ENCODE measurements at places on chromosomes 16 and 17.

GRCh38 chr17:2083613-2084035, 28.7 kb downstream of the HIC1 start:
- no peak for DNase-seq

GRCh38 chr17:78781104-78781892, 775 bp downstream of the CYTH1 start:
- no peak for DNase-seq

DNA sequence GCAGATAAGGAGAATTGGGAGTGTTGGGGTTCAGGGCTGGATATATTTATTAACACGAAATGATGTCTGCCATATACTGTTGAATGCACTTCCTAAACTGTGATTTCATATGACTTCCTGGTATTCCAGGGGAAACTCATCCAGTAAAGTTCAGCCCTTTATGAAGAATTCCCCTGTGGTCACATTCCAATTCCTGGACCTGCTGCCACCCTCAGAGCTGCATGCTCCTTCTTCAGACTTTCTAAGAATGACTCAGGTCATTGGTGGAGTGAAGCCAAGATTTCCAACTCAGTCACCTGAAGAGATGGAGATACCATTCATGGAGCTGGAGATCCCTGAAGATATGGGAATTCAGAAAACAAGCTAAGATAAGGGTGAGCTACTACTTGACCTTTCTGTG, 114.2 kb upstream of the TMEM97 start:
- DNase-seq = no peak

DNA sequence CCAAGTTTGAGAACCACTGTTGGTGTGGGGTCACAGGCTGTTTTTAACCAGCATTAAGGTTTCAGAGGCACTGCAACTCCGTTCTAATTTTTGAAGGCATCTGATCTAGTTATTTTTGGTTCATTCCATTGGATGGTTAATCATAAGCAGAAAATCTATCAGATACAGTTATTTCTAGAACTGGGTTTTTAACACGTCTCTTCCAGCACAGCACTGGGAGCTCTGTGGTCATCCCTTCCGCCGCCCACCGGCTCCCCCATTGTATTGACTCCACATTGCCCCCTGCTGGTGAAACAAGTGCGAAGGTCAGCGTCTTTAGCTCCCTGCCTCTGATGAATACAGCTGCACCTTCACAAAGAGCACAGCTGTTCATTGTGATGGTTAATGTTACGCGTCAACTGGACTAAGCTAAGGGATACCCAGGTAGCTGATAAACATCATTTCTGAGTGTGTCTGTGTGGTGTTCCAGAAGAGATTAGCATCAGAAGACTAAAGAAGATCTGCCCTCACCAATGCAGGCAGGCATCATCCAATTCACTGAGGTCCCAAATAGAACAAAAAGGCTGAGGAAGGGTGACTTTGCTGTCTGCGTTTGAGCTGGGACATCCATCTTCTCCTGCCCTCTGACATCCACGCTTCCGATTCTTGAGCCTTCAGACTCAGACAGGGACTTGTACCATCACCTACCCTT, 8.5 kb downstream of the CCL18 start:
- DNase-seq = no peak

- DNase-seq = no peak
Observed at GRCh38 chr17:17001874-17002520, 30.1 kb upstream of the TNFRSF13B start.

DNA sequence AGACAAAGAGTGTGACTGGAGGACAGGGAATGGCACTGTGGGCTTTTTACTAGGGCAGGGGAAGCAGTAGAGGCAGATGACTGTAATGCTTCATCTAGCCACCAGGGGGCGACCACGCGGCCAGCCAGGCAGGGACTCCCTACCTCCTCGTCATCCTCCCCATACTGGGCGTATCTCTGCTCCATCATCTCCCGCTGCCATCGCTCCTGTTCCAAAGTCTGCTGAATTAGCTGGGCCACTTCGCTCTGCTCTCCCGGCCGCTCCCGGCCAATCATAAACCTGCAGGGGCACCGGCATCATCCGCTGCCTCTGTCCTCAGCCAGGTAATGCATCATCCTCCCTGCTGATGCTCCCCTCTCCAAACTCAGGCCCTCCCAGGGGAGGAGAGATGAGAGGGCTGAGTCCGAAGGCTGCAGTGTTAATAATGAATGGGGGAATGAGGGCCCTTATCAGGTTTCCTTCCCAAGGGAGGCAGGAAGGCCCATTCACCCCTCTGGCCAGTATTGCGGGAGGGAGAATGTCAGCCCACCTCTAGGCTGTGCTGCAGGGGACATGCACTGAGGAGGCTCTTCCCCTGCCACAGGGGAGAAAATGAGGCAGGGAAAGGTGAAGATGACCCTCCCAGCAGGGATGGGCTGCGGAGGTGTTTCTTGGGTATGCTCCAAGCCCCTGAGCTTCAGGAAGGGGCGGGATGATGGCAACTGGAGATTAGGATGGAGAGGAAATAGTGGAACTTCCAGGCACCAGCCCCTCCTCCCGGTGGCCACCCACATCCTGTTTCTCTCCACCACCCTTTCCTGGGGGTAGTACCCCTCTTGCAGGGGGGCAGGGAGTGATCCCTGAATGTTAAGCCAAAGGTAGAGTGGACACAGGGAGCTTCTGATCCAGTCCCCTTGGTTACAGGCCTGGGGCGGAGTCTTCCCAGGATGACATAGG, 10.3 kb upstream of the SAMD14 start:
- no peak for DNase-seq

GRCh38 chr17:50018909-50019308, 23.9 kb upstream of the DLX3 start:
- no peak for DNase-seq

DNA sequence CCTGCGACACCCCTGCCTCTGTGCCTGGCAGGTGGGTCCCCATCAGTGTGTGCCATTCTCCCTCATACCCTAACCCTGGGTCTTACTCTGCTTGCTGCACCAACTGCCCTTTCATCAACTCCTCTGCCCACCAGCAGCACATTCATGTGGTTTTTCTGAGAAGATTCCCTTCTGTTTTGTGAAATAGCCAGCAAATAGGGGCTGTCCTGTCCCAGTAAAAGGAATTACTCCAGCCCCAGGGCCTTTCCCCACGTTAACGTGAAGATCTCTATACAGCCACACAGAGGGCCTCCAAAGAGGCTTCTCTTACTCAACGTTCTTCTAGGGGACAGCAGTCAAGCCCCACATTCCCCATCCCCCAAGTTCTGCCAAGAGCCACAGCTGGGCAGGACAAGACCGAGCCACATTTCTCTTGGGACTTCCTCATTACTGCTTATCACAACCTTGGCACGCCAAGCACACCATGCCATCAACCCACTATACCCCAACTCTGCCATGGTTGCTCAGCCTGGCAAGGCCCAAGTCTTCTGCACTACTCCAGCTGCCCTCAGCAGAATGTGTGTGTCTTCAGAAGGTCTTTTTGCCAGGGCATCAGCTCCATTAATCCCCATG, 18.7 kb upstream of the CCL2 start:
- no peak for DNase-seq

DNA sequence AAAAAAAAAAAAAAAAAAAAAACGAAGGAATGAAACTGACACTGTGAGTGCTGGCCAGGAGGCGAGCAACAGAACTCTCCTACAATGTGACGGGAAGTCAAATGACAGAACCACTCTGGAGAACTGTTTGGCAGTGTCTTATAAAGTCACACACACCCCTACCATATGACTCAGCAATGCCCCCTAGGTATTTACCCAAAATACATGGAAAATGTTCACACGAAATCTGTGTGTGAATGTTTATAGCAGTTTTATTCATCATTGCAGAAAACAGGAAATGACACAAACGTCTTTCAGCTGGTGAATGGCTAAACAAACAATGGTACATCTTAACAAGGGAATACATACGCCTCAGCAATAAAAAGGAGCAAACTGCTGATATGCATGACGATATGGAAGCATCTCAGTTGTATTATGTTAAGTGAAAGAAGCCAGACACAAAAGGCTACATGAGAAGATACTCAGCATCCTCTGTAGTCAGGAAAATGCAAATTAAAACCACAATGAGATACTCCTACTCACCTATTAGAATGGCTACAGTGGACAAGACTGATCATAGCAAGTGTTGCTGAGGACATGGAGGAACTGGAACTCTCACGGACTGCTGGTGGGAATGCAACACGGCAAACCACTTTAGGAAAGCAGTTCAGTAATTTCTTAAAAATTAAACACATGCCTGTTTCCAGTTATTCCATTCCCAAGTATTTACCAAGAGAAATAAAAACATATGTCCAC, 74.7 kb downstream of the TBC1D16 start:
- no peak for DNase-seq

- no peak for DNase-seq
Observed at GRCh38 chr17:36193216-36193775, 3.3 kb downstream of the CCL3L1 start.

DNA sequence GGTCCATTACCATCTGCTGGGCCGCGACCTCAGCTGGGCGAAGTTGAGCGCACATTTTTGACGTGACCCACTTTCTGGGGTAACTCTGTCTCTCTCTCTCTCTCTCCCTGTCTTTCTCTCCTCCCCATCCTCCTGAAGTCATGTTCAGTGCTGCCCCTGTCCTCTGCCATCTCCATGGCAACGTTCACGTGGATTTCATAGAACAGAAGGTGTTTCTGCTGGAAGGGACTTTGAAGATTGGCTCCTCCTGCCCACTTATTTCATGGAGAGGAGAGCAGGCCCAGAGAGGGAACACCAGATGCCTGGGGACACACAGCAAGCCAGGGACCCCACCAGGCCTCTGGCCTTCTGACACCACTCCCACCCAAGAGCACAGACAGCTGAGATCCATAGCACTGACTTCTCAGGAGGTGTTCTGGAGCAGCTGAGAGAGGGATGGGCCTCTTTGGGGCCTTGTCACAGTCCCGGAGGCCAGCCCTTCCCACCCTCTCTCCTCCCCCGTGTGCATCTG, 4.2 kb upstream of the CCNF start:
- DNase-seq = no peak

- no peak for DNase-seq
Observed at GRCh38 chr17:69314246-69315065, 12.5 kb downstream of the ABCA5 start.

- DNase-seq = no peak
Observed at GRCh38 chr16:57525761-57526160, 10.6 kb downstream of the CCDC102A start.

DNA sequence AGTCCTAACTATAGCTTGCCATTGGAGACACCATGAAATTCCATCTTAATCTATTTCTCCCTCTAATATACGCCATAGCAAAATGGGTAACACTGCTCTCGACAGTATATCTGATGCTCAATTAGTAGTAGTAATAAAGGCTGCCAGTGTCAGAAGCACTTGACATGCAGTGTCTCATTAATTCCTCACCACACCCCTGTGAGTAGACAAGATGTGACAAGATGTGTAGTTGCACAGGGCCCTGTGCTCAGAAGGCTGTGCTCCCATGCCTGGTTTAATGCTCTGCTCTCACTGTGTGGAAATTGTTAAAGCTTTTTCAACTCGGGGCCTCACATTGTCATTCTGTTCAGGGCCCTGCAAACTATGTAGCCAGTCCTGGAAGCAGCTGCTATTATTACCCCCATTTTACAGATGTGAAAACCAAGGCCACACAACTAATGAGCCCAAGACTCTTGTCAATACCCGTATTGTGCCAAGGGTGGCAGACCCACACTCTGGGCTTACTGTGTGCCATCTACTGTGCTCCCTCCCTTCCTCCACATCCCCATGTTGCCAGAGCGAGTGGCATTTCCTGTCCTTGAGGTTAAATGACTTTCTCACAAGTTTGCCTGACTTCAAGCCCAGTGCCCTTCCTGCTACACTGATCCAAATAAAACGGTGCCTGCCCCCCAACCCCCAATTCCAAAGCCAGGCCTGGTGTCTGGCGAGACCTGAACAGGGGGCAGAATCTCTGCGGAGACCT, 287.3 kb upstream of the CCL2 start:
- no peak for DNase-seq

GRCh38 chr17:60528828-60529227, 2.8 kb upstream of the APPBP2 start:
- no peak for DNase-seq

- no peak for DNase-seq
Observed at GRCh38 chr16:66923866-66924265, 1.5 kb downstream of the RRAD start.

DNA sequence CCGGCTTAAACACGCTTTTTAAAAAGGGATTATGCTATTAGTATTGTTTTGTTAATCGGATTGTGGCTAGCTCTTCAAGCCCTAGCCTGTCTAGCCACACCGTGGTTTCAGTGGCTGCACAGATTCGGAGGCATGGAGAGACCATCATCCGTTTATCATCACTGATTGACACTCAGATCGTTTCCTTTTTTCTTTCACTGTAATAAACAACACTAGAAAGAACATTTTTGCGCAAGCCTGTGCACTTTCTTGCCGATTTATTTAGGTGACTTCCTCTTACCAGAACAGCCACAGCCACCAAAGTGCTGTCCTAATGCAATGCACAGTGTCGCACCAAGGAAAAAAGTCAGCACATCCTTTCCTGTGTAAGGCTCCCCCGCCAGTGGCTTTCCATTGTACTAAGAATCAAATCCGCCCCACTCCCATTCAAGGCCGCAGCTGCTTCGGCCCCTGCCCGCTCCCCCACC, 78.2 kb downstream of the CRISPLD2 start:
- DNase-seq = no peak

GRCh38 chr17:38544175-38544838, 61.4 kb downstream of the SRCIN1 start:
- DNase-seq = no peak

- peak; percentile 77 for DNase-seq
Observed at GRCh38 chr17:35242805-35243560, at the start of gene SLFN5. Gene SLFN5 (plus strand): TSS chr17:35243072. CDS start chr17:35258691, 15,619 bp downstream.

GRCh38 chr17:83194186-83194561, 114.8 kb downstream of the METRNL start:
- DNase-seq = no peak

DNA sequence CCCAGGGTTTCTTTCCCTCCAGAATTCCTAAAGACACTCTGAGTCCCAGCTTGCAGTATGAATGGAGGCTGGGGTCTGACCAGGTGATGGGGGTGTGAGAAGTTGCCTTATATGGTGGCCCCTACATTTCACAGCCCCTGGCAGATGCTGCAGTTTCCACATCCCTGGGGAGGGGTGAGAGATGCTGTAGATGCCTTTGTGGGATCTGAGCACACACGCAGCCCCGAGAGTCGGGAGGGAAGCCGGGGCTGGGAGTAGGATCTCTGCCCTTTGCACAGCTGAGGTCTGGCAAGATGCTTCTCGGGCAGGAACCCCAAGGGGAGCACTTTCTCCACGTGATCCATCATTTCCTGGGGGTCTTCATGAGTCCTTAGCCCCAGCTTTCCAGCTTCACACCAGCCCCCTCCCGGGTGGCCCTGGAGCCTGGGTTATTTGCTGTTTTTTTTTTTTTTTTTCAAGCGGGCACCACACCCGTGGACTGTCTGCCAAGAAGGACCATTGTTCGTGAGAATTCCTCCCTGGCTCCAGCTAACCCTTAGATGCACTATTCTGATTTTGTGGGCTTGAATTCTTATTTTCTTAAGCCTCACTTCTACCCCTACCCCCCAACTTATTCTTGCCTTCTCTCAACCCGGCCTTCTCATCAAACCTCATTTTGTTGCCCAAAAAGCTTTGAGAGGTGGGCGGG, 50.6 kb downstream of the NTN1 start:
- no peak for DNase-seq

DNA sequence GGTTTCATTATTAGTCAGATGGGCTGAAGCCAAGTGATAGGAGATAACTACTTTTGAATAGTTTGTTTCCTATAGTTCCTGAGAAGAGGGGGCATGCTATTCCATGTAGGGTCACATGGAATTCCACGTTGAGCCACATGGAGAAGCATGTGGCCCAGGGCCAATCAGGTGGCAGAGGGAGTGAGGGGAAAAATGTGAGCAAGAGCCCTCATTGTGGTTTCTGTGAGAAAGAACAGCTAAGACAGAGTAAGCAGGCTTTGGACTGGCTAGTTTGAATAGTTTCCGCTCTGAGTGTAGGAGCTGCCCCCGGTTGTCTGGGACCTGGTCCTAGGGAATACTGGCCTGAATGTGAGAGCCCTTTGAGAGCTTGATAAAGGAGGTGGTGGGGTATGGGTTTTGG, 69.9 kb upstream of the CNTNAP4 start:
- DNase-seq = no peak
